T-helper 2 cell (primary cell): ENCODE measurements at places on chromosomes 6 and 20.

DNA sequence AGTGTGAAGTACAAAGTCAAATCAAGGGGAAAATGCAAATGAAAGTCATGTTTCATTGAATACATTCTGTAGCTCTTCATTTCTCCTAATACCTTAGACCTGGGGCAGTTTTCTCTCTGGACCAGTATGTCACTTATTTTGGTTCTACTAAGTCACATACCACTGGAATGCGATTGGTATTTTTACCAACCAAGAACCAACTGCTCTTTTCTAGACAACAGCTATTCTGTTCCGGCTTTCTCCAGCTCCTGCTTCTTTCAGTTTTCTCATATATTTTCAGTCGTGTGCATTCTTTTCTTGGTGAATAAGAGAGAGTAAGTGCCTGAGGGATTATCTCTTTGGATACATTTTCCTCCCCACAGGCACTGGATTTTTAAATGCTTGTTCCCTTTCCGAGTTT is 39.2 kb upstream of the SPACA1 start:
- DNase-seq: no peak

- DNase-seq: no peak
These were observed 54.6 kb downstream of the RPP21 start for GRCh38 chr6:30399390-30400058.

GRCh38 chr6:50899306-50899870 is 80.7 kb downstream of the TFAP2B start:
- DNase-seq: no peak

GRCh38 chr6:11413117-11413687 is 124.3 kb upstream of the TMEM170B start:
- DNase-seq: no peak

DNA sequence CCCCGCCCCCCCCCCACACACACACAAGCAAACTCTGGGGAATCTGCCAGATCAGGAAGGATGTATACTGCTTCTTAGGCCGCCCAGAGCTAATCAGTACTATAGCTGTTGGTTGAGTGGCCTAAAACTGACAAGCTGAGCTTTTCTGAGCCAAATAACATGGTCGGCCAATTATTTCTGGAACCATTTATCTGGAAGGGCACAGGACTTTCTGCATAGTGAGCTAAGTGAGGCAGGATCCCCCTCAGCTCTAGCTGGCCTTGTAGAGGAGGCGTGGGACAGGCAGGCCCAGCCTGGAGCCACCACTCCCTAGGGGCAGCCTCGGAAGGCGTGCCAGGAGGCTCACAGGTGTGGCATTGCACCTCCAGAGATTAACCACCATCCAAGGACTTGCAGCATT is 200.1 kb downstream of the TMEM242 start:
- no peak for DNase-seq

DNA sequence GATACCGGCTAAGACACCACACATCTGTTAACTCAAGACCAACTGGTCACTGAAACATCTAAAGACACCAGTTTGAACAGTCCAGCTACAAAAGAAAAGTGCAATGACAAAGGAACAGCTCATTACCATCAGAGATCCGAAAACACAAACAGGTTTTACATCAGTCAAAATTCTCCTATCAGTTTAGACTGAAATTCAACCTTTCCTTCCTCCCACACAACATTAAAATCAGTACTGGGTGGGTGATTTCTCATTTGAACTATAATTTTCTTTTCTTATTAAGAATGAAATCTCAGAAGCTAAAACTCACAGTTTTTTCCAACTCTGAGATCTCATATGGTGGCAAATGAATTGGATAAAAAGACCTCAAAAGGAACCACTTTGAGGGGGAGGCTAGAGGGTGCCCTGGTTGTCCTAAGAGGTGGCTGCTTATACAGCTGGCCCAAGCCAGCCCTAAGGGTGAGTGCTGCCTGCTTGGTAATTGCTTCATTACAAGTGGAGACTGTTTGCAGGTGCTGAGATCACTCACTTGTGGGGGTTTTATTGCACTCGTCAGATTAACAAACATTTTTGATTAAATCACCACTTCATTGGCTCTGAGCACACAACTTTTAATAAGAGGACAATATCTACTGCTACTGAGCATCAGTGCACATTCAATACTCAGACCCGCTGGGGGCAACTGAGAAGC is 4.3 kb downstream of the CCDC167 start:
- no peak for DNase-seq

DNA sequence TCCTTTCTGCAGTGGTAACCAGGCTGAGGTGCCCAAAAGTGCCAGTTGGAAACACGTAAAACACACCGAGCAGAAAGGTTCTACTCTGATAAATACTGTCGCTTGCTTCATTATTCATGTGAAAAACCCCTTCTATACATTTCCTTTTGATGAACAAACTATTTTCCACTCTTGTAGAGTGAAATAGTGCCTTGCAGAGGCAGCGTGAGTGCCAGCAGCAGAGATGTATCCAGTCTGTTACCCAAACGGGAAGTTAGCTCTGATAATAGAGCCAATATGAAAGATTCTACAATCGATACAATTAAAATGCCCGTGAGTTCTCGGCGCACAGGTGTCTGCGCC is 1.5 kb downstream of the ZBTB46 start:
- no peak for DNase-seq

DNA sequence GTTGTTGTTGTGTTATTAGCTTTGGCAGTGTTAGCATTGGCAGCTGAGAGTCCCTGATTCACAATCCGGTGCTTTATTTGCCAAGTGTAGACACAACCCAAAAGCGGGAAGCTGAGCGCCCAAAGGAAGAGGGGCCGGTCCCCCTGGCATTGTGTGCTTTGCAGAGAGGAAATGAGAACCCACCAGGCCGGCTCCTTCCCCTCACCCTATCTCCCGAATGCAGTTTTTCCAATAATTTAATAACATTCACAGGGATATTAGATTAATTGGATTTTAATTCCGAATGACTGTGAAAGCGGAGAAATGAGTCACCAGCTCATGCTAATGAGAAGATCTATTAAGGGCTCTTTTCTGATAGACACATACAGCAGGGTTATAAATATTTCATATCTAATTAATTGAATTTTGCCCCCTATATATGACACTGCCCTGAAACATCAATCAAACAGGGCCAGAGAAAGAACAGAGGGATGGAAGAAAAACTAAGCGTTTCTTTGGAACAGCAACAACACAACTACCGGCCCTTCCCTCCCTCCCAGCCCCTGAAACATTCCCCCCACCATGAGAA is 143.8 kb downstream of the MBOAT1 start:
- no peak for DNase-seq

DNA sequence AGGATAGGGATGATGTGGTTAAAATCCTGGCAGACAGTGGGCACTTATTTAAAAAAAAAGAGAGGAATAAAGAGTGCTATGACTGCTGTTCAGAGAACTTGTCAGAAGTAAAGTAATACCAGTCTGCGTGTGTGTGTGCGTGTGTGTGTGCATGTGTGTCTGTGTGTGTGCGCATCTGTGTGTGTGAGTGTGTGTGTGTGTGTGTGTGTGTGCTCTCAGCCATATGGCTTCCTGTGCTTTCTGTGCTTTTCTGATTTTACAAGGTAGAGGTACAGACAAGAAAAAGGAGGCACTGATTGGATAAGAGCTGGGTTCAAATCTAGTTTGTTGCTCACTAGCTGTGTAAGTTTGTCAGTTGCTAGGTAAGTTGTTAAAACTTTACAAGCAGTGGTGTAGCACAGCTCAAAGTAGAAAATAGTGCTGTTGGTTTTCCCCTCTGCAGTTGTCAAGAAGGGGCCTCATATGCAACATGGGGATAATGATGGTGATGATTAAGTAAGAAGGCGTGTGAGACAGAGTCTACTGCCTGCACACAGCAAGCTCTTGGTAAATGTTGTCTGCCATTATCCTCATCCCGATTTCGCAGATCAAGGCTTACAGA is 155.3 kb upstream of the ZNF217 start:
- DNase-seq: no peak

- DNase-seq: no peak
These were observed 15.6 kb upstream of the BICRAL start for GRCh38 chr6:42766163-42766670.

DNA sequence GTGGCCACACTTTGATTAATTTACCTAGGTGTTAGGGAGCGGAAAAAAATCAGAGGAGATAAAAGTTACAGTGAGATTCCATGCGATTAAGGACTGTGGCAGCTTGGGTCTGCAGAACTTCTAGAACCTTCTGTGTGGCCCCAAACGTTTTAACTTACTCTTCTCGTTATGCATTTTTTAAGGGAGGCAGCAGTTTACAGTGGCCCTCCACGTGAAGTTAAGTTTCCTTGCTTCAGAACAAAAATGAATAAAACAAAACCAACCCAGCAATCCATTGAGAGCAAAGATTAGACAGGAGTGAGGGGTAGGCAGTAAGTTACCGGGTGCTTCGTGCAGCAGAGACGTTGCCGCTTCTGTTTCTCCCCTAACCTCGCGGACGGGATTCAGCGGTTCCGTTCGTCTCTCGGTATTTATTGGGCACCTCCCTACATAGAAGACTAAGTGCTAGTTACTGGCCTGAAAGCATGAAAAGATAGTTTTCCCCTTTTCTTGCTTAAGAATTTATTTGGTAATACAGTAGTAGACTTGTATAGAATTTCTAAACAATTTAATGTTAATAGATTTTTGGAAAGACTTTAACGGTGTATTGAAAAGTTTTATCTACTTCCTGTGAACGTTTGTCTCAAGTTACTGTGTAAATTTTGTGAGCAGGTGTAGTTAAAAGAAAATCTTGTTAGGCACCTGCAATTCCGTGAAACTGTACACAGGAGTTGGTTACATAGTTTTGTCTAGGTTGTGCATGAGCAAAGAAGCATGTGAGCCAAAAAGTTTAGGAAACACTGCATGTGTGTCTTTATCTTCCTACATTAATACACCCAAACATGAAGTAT is 1.1 kb downstream of the BAG2 start:
- DNase-seq: peak; percentile 1

DNA sequence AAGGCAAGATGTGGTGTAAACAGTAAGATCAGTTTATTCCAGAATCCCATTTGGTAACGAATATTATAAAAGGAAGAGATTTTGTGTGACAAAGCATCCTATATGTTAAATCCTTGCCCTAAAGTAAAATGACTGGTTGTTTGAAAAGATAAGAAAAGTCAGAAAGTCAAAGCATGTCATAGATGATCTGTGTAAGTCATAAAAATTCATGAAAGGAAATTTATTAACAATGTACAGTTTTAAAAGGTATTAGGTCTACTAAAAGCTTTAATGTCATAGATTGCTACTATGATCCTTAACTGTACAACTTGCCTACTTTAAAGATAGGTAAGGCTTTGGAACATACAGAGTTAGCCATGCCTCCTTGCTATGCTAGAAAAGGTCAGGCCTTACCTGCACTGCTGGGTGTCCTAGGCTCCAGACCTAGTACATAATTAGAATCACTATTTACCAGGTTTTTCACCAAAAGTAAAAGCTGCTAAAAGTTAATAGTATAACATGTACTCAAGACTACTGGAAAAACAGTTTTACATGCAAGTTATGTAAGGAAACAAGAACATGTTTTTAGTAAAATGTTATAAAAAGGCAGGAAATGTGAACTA is 1090.1 kb upstream of the ADGRB3 start:
- no peak for DNase-seq

DNA sequence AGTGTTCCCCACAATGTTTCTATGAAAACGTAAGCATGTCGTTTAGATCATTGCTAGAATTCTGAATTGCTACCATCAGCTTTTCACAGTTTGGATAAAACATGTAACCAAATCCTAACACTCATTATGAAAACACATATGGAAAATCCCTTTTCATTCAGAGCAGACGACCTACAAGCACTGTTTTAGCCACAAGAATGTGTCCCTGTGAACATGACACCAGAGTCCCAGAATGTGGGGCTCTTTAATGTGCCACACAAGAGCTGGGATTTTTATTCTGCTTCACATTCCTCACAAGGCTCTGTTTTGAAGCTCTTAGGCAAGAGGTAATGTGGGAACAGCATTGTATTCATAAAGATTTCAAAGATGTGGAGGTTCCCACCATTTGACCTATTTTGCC is 141.1 kb upstream of the CITED2 start:
- no peak for DNase-seq

- DNase-seq: no peak
These were observed 19.6 kb upstream of the CLIC5 start for GRCh38 chr6:46035242-46035641.

DNA sequence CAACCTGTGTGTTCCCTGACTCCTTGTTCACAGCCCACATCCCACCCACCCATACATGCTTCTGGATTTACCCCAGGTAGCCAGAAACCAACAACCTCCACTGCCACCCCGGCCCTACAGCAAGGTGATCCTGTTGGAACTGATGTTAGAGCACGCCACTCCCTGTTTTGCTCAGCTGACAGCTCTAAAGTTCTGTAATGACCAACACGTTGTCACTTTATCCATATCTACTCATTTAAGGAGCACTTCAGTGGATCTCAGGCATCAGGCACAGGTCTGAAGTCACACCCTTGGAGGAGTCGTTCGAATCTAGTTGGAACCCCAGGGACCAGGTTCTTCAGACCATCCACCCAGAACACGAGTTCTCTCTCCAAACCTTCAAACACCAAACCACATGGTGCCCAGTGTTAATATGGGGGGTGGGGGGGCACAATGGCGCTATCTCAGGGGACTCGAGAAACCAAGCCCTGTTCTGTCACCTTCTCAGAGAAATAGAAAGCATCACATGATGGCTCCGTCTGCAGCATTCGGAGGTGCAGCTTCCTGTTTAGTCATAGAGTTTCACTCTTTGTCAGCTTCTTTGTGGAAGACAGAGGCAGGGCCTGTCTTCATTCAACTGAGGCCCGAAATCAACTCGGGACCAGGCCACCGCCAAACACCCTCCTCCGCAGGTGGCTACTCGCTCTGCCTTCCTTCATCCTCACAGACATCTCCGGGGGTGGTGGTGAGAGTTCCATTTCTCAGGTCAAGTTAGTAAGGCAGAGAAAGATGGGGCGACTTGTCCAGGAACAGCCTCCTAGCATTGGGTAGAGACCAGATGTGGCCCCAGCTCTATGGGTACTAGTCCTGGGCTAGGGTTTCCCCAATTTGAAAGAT is 142.2 kb downstream of the NFATC2 start:
- DNase-seq: peak; percentile 57

GRCh38 chr6:49911252-49911651 is 44.9 kb upstream of the CRISP1 start:
- DNase-seq: no peak

DNA sequence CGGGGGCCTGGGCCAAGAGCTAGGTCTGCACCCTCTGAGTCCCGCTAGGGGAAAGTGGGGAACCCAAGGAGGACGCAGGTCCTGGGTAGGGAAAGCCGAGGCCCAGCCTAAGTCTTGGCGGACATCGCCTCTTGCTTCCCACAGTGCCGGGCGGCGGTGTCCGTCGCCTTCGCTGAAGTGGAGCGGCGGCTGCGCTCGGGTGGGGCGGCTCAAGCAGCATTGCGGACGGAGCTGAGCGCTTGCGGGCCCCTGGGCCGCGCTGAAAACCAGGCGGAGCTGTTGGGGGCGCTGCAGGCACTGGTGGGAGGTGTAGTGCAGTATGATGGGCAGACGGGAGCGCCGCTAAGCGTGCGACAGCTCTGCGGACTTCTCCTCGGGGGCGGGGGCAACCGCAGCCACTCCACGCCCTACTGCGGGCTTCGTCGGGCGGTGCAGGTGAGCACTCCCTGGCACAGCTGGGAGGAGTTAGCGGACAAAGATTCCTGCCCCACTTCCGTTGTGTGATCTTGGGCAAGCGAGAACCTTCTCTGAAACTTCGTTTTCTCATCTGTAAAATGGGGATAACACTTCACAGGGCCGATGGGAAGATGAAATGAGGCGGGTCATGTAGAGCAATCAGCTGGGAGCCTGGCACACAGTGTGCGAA is 4.2 kb downstream of the PRSS16 start:
- peak; percentile 92 for DNase-seq

- DNase-seq: no peak
These were observed 380.0 kb upstream of the MARCKS start for GRCh38 chr6:113476937-113477839.
